AG08396 (cell line): ENCODE measurements at places on chromosomes 2 and 18.

DNA sequence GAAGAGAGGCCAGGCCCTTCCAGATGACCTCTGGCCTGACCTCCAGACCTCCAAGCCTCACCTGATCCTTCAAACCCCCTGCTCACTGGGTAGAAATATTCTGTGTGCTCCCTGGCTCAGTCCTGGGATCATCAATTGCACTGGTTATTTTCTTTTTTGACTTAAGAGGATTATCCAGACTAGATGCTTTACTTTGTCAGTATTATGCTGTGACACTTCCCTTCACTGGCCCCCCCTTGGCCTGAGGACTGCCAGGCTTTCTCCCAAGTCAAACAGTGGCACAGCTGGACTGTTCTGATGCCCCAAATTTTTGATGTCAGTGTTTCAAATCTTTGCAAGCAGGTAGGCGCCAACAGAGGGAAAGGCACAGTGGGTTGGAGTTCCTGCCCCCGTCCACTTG, 156.3 kb upstream of the SKOR2 start:
- no peak for DNase-seq

DNA sequence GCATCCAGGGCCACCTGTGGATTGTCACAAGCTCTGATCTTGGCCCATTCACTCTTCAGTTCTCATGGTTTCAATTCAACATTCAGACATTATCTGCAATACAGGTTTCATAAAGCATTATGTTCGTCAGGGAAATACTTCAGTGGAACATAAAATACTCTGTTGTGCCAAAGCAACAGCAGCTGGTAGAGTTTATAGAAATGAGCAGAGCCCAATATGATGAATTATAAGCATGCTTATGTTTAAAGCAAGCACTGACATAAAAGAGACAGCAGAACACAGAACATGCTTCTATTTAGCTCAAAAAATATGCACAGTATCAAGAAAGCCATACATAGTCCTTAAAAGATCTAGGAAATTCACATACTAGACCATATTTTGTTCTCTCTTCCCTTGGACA, 71.3 kb downstream of the PDK1 start:
- no peak for DNase-seq

DNA sequence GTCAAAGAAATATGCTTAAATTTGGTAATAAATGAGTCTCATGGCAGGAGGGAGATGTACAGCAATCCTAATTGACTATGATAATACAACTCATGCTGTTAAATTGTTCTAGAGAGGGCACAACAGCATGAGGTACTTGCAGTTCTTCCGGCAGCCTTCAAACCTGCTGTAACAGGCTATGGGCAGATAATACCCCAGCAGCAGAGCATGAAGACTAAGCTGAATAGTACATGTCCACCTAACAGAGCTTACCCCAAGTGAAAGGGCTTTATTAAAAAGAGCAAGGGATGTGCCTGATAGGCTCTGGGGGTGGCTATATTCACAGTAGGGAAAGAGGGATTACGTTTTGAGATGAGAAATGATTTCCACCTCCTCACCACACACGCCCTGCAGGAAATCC, 28.9 kb downstream of the MRO start:
- no peak for DNase-seq

DNA sequence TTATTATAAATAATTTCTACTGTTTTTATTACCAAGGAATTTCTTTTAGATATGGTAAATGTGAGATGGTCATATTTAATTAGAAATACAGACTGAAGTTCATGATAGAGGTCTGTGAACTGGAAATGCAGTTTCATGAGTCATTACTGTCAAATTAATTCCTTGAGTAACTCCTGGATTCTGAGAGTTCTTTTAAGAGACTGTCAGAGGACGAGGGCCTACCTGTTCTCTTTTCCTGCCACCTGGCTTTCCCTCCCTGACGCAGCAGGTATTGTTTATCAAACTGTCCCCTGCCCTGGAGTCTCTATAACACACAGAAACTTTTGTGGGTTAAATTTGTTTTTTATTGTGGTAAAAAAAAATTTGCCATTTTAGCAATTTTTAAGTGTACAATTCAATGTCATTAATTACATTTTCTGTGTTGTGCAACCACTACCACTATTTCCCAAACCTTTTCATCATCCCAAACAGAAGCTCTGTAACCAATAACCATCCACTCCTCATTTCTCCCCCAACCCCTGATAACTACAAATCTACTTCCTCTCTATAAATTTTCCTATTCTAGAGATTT, 142.6 kb downstream of the DIS3L2 start:
- no peak for DNase-seq

GRCh38 chr18:60146220-60146960, 226.2 kb downstream of the MC4R start:
- DNase-seq: no peak

GRCh38 chr18:59085126-59085794, 54.4 kb upstream of the SEC11C start:
- DNase-seq: no peak
